ENCODE measurements at places on chromosomes 2 and 18.

DNA sequence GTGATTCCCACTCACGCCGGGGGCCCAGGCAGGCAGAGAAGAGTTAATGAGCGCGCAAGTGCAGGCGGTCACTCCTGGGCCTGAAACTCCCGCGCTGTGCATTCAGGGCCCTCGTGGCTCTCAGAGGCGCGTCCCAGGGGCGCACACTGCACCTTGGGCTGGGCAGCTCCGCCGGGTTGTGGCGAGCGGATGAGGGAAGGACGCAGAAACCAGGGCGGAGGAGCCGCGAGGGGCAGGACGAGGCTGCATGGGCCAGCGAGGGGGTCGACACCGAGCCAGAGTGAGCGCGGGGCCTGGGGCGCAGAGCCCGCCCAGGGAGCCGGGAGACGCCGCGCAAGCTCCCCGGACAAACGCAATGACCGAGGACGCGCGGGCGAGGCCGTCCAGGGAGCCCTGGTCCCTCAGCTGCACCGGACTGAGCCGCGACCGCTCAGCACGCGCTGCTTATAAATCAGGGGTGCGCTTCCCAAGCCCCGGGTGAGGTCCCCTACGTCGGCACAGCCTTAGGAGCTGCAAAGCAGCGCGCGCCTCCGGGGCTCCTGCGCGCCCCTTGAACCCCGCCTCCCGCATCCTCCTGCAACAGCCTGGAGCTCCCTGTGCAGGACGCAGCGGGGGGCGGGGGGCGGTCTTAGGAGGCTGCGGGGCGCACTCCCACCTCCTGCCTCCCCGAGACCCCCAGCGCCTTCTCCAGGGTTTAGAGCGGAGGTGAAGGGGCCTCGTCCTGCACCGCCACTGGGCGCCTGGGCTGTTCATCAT is 180.2 kb upstream of the ALKAL2 start:
- DNase-seq: no peak

DNA sequence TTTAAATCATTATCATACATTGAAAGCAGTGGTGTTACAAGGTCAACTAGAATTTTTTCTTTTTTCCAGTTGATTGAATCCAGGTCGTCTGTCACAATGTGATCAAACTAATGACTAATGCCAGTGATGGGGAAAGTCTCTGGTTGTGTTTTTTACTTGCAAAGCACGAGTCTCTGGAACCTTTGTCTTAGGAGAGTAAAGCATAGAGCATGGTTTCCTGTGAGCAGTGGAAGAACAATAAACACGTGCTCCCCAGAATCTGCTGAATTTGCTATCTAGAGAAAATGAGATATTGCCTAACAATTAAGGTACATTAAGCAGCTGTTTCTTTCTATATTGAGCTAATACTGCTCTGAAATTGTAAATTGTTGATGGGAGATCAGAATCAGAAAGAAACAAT is 1332.4 kb upstream of the TMEFF2 start:
- no peak for DNase-seq

DNA sequence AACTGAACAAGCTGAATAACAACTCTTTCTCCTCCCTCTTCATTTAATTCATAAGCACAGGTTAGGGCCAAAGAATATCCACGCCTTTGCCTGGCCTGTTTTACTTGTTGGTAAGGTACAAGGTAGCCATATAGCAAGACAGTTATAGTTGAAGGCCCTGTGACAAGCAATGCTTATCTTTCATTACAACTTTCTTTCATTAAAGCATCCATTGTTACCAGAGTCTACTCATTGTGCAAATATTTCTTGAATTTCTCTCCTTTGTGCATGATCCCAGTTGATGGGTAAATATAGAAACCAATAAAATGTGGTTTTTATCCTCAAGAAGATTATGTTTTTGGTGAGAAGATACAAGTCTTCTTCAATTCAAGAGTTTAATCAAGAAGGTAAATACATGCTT is 140.2 kb downstream of the UBE2E3 start:
- DNase-seq: no peak

DNA sequence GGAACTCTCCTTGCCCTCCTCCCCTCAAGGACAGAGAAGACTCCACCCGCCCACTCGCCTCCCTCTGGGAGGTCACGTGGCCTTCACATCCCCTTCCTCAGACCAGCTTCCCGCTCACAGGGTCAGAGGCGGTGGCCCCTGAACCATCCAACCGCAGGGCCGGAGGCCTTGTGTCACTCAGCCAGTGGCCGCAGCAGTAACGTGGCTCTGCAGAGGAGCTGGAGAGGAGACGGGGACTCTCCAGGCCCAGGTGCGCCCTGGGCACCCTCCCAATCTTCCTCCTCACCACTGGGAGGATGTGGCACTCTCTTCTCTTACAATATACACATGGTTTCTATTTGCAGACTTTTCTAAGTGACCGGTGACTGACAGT is 161.7 kb downstream of the TWIST2 start:
- no peak for DNase-seq

GRCh38 chr2:181163139-181163538 is 182.7 kb downstream of the UBE2E3 start:
- no peak for DNase-seq

Measured in RWPE2 (cell line).